HCT116 (cell line): ENCODE measurements at places on chromosomes 1 and 21. TPM values are rescaled to one million over a fixed set of nuclear protein-coding genes. Genes with fewer than 3 reads are reported as not detected.

DNA sequence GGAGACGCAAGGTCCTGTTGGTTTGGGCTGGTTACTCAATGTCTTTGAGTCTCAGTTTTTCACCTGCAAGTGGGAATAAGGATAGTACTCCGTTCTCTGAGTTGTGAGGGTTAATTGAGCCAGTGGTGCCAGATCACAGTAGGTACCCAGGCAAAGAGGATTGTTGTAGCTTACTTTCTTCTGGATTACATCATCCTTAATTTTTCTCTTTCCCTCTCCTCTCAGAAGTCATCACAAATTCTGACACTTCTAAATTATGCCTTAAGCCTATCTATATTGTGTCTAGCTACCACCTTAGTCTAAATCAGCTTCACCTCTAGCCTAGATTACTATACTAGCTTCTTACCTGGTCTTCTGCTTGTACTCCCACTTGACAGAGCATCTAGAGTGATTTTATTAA lies 149.5 kb downstream of the ROR1 start:
- DNase-seq = no peak

LCE3E gene
- not detected for total RNA-seq

GRCh38 chr21:45135122-45135521 lies 60.7 kb downstream of the ADARB1 start:
- no peak for DNase-seq

- no peak for DNase-seq
Observed at GRCh38 chr1:48007047-48007446, 9.9 kb upstream of the TRABD2B start.

TTC4 gene
- 26.3 TPM for total RNA-seq

- DNase-seq = no peak
Observed at GRCh38 chr21:45329261-45330074, 41.8 kb upstream of the POFUT2 start.
